Aorta (tissue), 5 donors: ENCODE measurements at places on chromosomes 7 and 10. TPM values are rescaled to one million over a fixed set of nuclear protein-coding genes. Genes with fewer than 3 reads are reported as not detected.

DNA sequence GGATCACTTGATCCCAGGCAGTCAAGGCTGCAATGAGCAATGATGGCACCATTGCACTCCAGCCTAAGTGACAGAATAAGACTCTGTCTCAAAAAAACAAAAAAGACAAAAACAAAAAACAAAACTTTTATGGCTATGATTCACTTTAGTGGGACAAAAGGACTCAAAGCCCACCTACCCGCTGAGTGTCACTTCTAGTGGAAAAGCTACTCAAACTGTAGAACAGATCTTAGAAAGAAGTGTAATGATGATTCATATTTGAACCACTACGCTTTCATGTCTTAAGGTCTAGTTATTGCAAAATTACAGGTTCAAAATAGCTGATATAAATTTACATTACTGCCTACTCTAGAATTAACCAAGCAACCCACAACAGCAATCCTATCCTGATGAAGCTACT lies 47.1 kb upstream of the OTUD1 start:
- no peak for DNase-seq
- H3K4me1 ChIP-seq, result no peaks in the 10 kb centered on the region
- H3K36me3 ChIP-seq, result no peaks in the 10 kb centered on the region
- no peak overlapping the region for H3K4me3 ChIP-seq

- H3K36me3 ChIP-seq, result no peaks in the 10 kb centered on the region
- H3K4me1 ChIP-seq, result no peaks in the 10 kb centered on the region
- H3K27me3 ChIP-seq, result no peaks in the 10 kb centered on the region
- no peak overlapping the region for H3K4me3 ChIP-seq
- no peak for DNase-seq
These were observed 822.3 kb downstream of the PHTF2 start for GRCh38 chr7:78620920-78621319.

DNA sequence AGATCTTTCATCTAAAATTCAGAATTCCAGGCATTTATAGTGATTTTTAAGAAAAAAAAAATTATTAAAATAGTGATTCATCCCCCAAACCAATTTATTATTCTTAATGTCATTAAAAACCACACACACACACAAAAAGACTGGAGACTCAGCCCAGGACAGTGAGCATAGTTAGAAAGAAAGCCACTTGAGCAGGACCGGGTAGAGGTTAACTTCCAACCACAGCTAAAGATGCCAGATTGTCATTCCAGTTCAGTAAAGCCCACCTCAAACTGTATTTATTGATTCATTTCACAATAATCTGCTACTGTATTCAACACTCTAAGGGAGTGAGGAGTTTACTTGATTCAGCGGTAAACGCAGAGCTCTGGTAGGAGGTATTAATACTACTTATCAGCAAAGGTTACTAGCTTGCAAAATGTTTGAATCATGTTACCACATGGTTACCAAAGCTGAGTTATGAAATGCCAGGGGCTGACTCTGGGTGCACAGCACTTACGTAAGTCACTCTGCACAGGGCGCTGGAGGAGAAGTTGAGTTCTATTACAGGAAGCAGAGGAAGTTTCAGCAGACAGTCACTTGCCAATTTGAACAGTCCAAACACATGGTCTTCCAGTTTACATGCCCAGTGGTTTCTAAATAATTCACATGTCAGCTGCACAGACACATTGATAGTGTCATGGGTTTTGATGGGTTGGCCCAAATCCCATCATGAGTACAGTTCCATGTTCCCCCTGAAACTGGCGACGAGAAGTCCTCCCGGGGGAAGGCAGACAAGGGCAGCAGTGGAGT lies 64.6 kb downstream of the KLF6 start:
- no peaks in the 10 kb centered on the region for H3K4me1 ChIP-seq
- no peak overlapping the region for H3K4me3 ChIP-seq
- no peak overlapping the region for H3K27ac ChIP-seq
- no peaks in the 10 kb centered on the region for H3K36me3 ChIP-seq
- H3K27me3 ChIP-seq, result no peaks in the 10 kb centered on the region

- no peaks in the 10 kb centered on the region for H3K36me3 ChIP-seq
- no peak for DNase-seq
- H3K27me3 ChIP-seq, result no peaks in the 10 kb centered on the region
- H3K4me1 ChIP-seq, result peaks cover 2% of the 10 kb centered on the region
- no peak overlapping the region for H3K27ac ChIP-seq
These were observed 155.7 kb upstream of the FGFR2 start for GRCh38 chr10:121753726-121754476.

DNA sequence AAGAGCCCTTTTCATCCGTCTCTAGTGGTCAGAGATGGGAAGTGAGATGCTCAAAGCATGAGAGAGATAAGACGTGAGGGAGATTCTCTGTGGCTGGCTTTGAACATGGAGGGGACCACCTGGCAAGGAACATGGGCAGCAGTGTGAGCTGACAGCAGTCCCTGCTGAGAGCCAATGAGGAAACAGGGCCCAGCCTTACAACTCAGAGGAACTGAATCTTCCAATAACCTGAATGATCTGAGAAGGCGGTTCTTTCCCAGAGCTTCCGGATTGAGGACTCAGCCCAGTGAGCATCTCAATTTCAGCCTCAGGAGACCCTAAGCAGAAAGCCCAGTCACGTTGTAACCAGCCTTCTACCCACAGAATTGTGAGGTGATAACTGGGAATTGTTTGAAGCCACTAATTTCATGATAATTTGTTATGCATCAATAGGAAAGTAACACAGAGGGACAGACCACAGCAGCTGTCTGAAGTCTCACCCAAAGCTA lies 33.9 kb upstream of the IKZF1 start:
- no peaks in the 10 kb centered on the region for H3K27me3 ChIP-seq
- H3K4me3 ChIP-seq, result no peak overlapping the region
- DNase-seq, result no peak
- H3K4me1 ChIP-seq, result no peaks in the 10 kb centered on the region
- H3K36me3 ChIP-seq, result no peaks in the 10 kb centered on the region

GRCh38 chr7:91114232-91114631 lies 150.0 kb upstream of the FZD1 start:
- DNase-seq, result no peak
- no peaks in the 10 kb centered on the region for H3K27me3 ChIP-seq
- H3K4me1 ChIP-seq, result no peaks in the 10 kb centered on the region
- H3K27ac ChIP-seq, result no peak overlapping the region

DNA sequence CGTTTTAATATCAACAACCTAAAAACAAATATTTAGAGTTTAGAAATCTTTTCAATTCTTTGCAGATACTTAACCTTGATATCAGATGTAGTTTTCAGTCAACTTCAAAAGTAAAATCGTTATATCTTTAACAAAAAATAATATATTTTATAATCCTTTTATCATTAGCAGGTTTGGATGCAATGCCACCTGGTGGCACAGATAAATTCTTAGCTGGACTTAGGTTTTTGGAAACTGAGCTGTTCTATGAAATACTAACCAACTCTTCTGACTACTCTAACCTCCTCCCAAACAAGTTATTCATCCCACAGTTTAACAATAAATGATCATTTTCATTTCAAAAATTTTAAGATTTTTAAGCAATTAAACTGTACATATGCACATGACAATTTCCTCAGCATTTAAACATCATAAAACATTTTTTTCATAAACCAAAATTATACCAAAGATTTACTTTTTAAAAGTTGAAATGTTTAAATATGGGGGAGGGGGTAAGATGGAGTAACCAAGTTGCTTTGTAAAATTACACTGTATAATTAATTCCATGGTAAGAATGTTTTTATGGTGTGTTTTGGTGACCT lies 56.9 kb downstream of the HIBADH start:
- no peaks in the 10 kb centered on the region for H3K27me3 ChIP-seq
- H3K27ac ChIP-seq, result no peak overlapping the region
- DNase-seq, result no peak
- H3K36me3 ChIP-seq, result no peaks in the 10 kb centered on the region

GRCh38 chr7:8133188-8133848 lies 128.6 kb downstream of the ICA1 start:
- H3K27me3 ChIP-seq, result no peaks in the 10 kb centered on the region
- no peak for DNase-seq

GRCh38 chr7:1520539-1521234 lies 9.8 kb upstream of the MAFK start:
- H3K4me1 ChIP-seq, result no peaks in the 10 kb centered on the region
- H3K27me3 ChIP-seq, result no peaks in the 10 kb centered on the region
- no peak for DNase-seq
- H3K4me3 ChIP-seq, result no peak overlapping the region
- H3K27ac ChIP-seq, result no peak overlapping the region

DNA sequence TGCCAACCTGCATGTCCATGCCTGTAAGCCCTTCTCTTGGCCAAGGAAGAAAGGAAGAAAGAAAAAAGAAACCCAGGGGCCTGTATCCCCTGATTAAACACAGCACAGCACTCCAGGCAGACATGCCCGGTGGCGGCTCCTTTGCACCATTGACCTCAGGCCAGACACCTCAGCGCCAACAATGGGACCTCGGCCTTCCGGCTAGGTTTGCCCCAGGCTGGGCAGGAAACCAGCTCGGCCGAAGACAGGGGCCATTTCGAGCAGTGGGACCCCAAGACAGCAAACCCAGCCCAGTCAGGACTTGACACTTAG lies 2.8 kb downstream of the HOXA10 start:
- no peaks in the 10 kb centered on the region for H3K36me3 ChIP-seq
- H3K4me1 ChIP-seq, result no peaks in the 10 kb centered on the region
- H3K27ac ChIP-seq, result no peak overlapping the region
- H3K27me3 ChIP-seq, result peaks cover 1% of the 10 kb centered on the region
- peak; percentile 20 for DNase-seq

DNA sequence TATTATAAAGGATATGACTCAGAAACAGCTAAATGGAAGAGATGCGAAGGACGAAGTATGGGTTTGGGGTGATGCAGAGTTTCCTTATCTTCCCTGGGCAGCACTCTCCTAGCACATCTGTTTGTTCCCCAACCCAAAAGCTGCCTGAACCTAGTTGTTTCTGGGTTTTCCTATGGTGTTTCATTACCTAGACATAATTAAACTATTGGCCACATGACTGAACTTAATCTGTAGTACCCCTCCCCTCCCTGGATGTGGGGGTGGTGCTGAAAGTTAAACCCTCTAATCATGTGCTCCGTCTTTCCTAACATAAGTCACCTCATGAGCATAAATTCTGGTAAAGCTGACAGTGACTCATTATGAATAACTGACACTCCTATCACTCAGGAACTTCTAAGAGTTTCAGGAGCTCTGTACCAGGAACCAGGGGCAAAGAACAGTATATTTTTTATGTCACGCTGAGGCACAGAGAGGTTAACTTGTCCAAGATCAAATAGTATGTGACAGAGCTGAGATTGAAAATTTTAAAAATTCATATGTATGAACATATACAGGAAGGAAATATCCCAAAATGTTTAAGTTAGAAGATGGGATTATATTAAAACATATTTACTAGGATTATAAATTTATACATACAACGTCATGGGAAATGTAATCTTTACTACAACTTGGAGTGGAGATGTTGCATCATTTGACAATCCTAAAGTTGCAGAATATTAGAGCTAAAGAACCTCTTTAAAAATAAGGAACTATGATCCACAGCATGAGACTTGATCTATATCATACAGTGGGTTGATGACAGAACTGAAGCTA lies 4.8 kb downstream of the STRIP2 start:
- no peak overlapping the region for H3K27ac ChIP-seq
- H3K36me3 ChIP-seq, result no peaks in the 10 kb centered on the region
- H3K4me3 ChIP-seq, result no peak overlapping the region
- no peaks in the 10 kb centered on the region for H3K27me3 ChIP-seq
- DNase-seq, result no peak

GRCh38 chr7:100011516-100011915 lies 3.9 kb upstream of the ZKSCAN1 start:
- no peaks in the 10 kb centered on the region for H3K36me3 ChIP-seq
- no peak overlapping the region for H3K27ac ChIP-seq
- H3K4me1 ChIP-seq, result no peaks in the 10 kb centered on the region
- no peak overlapping the region for H3K4me3 ChIP-seq

DNA sequence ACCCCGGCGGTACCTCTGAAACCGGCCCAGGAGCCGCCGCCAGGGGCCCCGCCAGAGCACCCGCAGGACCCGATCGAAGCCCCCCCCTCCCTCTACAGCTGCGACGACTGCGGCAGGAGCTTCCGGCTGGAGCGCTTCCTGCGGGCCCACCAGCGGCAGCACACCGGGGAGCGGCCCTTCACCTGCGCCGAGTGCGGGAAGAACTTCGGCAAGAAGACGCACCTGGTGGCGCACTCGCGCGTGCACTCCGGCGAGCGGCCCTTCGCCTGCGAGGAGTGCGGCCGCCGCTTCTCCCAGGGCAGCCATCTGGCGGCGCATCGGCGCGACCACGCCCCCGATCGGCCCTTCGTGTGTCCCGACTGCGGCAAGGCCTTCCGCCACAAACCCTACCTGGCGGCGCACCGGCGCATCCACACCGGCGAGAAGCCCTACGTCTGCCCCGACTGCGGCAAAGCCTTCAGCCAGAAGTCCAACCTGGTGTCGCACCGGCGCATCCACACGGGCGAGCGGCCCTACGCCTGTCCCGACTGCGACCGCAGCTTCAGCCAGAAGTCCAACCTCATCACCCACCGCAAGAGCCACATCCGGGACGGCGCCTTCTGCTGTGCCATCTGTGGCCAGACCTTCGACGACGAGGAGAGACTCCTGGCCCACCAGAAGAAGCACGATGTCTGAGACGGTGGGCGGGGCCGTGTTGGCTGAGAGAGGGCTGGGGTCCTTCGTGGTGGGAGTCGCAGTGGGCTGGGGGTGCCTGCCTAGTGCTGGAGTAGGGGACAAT lies 3.8 kb downstream of the REPIN1 start:
- no peak overlapping the region for H3K4me3 ChIP-seq
- H3K36me3 ChIP-seq, result no peaks in the 10 kb centered on the region
- H3K4me1 ChIP-seq, result no peaks in the 10 kb centered on the region
- H3K27me3 ChIP-seq, result no peaks in the 10 kb centered on the region

DNA sequence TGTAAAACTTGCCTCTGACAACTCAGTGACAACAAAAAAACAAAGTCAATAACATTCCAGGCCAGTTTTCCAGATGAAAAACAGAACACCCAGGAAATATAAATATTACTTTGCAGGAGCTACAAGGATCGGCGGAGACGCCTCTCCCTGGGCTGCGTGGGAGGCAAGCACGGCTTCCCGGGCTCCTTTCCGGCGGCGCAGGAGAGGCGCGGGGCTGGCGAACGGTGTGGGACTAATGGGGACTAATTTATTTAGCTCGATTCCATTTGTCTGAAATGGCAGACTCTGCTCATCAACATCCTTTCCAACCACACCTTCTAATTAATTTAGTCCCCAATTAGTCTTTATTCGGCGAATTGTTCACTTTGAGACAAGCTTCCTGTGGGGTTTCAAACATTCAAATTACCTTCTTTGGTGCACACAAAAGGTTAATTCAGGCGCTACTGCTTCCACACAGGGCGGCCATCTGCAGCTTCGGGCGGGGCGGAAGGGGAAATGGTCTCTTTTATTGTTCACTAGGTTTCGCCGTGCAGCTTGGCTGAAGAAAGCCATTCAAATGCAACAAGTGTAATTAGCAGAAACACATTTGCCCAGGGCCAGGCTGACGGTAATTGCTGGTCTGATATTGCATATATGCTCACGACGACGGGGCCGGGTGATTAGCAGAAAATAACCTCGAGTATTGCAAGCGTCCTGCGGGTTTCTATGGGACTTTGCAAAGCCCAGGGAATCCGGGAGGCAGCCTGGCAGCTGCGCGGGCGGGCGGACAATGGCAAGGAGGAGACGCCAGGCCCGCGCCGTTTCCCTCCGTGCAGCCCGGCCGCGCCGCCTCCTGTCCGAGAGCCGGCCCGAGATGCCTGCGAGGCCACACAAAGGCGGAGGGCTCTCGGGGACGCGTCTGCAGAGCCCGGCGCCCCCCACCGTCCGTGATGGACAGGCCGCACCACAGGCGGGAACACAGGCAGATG lies 270.1 kb downstream of the PTPRN2 start:
- DNase-seq, result no peak
- no peak overlapping the region for H3K27ac ChIP-seq
- H3K27me3 ChIP-seq, result no peaks in the 10 kb centered on the region
- H3K4me1 ChIP-seq, result no peaks in the 10 kb centered on the region

Gene FFAR4
- 0.16 TPM for total RNA-seq

Gene LRRC72
- not detected for total RNA-seq

Gene ADRA2A
- total RNA-seq, result 11.5 TPM

Gene TMEM236
- total RNA-seq, result 1.1 TPM

Gene EGR2
- 23.0 TPM for total RNA-seq

Gene SAP25
- 2.1 TPM for total RNA-seq

Gene SLC26A3
- total RNA-seq, result not detected
